ENCODE measurements at places on chromosomes 7 and 10.

DNA sequence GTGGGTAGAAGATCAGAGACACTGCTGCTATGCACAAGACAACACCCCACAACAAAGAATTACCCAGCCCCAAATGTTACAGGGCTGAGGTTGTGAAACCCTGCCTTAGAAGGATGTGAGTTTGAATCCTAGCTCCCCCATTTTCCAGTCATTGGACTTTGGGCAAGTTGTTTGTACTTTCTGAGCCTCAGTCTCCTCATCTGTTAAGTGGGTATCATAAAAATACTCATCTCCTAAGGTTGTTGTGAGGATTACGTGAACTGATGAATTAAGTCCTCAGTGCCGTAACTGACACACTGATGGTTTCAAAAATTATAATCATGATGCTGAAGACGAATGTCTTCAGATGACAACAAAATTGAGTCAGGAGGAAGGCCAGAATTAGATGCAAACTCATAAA lies 30.3 kb downstream of the RHOBTB1 start:
- no peak for DNase-seq

DNA sequence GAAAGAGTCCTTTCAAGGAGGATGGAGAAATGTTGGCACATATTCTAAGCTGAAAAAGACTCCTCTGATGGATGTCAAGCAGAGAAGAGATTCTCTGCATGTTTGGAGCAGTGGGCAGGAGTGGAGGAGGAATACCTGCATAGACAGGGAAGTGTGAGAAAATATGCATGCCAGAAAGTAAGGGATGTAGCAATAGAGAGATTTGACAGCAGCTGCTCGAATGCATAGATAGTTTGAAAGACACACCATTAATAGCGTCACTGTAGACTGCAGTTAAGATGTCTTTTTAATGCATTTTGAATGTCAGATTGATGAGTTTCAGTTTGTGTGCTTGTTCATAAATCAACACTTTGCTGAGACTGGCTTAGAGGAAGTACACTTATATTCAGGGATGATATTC lies 169.9 kb upstream of the POT1 start:
- DNase-seq: no peak

- DNase-seq: no peak
Measured at GRCh38 chr10:107144490-107144889, 20.0 kb downstream of the SORCS1 start.

DNA sequence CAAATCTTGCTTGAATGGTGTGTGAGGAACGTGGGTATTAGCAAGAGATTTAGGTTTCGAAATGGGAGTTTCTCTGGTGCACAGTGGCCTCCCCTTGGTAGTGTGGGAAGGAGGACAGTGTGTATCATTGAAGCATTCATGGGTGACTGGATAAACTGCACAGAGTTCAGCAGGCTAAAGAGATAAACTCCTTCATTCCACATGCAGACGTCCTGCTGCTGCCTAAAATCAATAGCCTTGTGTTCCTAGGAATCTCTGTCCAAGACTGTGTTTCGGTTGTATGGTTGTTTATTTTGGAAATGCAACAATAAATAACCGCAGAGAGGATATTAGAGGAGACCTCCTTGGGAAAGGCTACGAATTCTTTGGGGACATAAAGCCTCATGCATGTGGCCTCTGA lies 100.9 kb upstream of the FAM171A1 start:
- peak; percentile 60 for DNase-seq
